ENCODE measurements at places on chromosomes 3 and 15.

- no peaks in the 10 kb centered on the region for H3K27me3 ChIP-seq
- no peaks in the 10 kb centered on the region for H3K4me1 ChIP-seq
- no peaks in the 10 kb centered on the region for H3K36me3 ChIP-seq
- H3K27ac ChIP-seq: no peak overlapping the region
These were observed 138.6 kb downstream of the P2RY1 start for GRCh38 chr3:152973575-152973974.

DNA sequence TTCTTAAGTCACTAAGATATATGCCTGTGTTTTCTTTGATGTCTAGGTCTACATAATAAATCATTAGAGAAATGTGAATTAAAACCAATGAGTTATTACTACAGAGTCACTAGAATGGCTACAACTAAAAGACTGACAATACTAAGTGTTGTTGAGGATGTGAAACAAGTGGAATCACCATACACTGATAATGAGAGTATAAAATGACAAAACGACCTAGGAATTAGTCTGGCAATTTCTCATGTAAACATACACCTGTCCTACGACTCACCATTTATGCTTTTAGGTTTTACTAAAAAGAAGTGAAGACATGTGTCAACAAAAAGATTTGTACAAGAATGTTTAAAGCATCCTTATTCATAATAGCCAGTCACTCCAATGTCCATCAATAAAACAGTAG, 75.2 kb upstream of the SATB1 start:
- H3K27me3 ChIP-seq: no peaks in the 10 kb centered on the region
- no peak for DNase-seq
- H3K4me3 ChIP-seq: no peak overlapping the region
- no peaks in the 10 kb centered on the region for H3K36me3 ChIP-seq
- H3K4me1 ChIP-seq: no peaks in the 10 kb centered on the region

DNA sequence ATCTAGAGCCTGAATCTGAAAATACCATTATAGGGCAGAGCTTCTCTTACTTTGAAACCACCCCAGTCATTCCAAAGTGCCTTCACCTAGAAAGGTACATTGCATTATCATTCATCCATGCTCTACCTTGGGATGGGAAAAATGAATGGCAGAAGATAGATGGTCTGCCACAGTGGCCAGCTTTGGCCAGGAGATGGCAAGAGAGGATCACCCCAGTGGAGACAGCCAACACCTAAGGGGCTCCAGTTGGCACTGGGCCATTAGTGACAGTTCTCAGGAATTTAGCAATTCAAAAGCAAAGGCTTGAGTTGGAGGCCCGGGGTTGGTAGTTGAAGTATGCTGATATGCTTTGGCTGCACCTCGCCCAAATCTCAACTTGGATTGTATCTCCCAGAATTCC, 253.6 kb upstream of the MRPL3 start:
- no peaks in the 10 kb centered on the region for H3K36me3 ChIP-seq
- DNase-seq: no peak
- no peak overlapping the region for H3K4me3 ChIP-seq
- no peak overlapping the region for H3K27ac ChIP-seq

DNA sequence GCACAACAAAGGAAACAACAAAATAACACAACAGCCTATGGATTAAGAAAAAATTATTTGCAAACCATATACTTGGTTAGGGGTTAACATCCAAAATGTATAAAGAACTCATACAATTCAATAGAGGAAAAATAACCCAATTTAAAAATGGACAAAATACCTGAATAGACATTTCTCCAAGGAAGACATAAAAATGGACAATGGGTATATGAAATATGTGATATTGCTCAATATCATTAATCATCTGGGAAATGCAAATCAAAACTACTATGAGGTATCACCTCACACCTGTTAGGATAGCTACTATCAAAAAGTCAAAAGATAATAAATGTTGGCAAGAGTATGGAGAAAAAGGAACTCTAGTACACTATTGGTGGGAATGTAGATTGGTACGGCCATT, 71.0 kb upstream of the THRB start:
- no peaks in the 10 kb centered on the region for H3K36me3 ChIP-seq
- H3K27ac ChIP-seq: no peak overlapping the region
- DNase-seq: no peak

GRCh38 chr3:148366743-148367410, 330.8 kb upstream of the AGTR1 start:
- no peaks in the 10 kb centered on the region for H3K4me1 ChIP-seq
- no peak overlapping the region for H3K4me3 ChIP-seq
- H3K27ac ChIP-seq: no peak overlapping the region
- H3K27me3 ChIP-seq: no peaks in the 10 kb centered on the region
- DNase-seq: no peak

DNA sequence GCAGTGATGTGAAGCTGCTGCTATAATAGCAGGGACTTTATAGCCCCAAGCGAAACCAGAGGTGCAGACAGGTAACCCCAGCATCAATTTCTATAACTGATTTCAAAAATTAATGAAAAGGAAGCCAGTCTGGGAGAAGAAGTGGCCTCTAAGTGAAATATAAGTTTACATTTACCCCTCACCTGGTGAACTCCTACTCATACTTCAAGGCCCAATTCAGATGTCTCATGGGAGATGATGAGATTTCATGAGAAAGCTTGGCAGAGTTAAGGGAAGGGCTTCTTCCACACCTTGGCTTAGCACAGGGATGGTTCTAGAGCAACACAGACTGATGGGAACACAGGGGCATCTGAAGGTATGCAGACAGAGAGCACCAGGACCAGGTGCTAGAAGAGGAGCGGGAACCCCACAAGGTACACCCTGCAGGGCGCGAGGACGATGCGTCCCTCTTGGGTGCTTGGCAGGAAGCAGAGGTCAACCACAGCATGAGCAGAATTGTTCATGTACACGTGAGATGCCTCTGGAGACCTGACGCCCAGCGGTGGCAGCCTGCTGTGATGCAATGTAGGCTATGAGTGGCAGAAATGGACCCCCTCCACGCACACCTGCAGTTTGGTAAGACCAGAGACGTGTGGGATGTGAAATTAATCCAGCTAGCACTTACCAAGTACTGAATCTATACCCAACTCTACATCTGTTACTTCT, 102.9 kb downstream of the SRGAP3 start:
- H3K4me3 ChIP-seq: no peak overlapping the region
- H3K36me3 ChIP-seq: no peaks in the 10 kb centered on the region
- H3K27me3 ChIP-seq: no peaks in the 10 kb centered on the region
- H3K27ac ChIP-seq: no peak overlapping the region
- H3K4me1 ChIP-seq: peaks cover 15% of the 10 kb centered on the region
- DNase-seq: no peak

- H3K4me3 ChIP-seq: no peak overlapping the region
- no peaks in the 10 kb centered on the region for H3K27me3 ChIP-seq
- no peaks in the 10 kb centered on the region for H3K36me3 ChIP-seq
These were observed 215.3 kb downstream of the ROBO2 start for GRCh38 chr3:77254967-77255831.

DNA sequence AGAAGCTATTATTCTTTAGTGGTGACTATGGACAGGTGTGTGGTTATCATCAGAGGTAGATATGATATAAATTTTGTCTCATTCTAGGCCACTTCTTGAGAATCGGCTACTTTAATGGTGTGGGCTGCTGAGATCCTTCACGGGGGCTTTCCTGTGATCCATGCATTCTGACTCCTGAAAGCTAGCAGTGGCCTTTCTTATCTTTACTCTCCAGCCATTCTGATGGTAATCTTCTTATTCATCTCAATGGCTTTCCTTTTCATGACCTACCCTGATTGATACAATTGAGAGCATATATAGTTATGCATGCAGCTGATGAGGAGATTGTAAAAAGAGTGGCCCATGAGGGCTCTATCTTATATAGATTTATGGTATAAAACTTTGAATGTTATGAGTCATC, 78.3 kb upstream of the ZPLD1 start:
- DNase-seq: no peak
- no peaks in the 10 kb centered on the region for H3K27me3 ChIP-seq
- H3K4me1 ChIP-seq: no peaks in the 10 kb centered on the region
- no peak overlapping the region for H3K4me3 ChIP-seq
- no peak overlapping the region for H3K27ac ChIP-seq

DNA sequence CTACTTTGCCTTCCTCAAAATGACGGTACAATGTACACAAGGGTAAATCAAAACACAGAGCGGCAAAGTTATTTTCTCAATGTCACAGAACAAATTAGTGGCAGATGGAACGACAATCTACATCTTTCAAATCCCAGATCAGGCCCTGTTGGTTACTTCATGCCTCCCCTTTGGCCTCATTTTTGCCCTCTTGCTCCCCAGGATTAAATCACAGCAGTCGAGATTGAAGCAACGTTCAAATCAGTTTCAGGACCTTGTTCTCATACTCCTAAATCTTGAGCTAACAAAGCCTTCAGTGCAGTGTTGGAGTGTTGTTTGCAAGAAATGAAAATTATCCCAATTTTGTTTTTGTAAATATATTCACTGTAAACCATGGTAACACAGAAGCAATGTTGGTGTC, 91.4 kb downstream of the FBN1 start:
- H3K4me1 ChIP-seq: peaks cover 17% of the 10 kb centered on the region
- no peaks in the 10 kb centered on the region for H3K36me3 ChIP-seq
- H3K27ac ChIP-seq: no peak overlapping the region
- no peak overlapping the region for H3K4me3 ChIP-seq
